ENCODE measurements at places on chromosomes 4 and X.

GRCh38 chr4:78779280-78779679 lies 3.1 kb downstream of the BMP2K start:
- DNase-seq = no peak

GRCh38 chr4:37157476-37158167 lies 86.9 kb upstream of the NWD2 start:
- DNase-seq = no peak

DNA sequence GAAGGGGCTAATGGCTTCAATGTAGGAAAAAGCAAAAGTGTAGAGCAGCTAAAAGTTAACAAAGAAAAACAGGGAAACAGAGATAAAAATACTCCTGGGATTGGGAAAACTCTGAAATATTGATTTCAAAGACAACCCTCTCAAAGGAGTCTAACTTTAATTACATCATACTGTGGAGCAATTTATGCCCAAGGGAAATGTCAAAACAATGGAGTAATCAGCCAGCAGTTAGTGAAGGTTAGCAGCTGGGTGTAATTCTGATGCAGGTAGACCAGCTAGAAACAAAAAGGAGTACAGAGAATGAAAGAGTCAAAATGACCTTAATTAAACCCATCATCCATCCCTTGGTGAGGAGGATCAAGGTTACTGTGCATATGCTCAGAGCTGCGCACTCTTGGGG lies 169.0 kb downstream of the ADAM29 start:
- no peak for DNase-seq

GRCh38 chr4:40621592-40622512 lies 7.8 kb downstream of the RBM47 start:
- peak; percentile 96 for DNase-seq

DNA sequence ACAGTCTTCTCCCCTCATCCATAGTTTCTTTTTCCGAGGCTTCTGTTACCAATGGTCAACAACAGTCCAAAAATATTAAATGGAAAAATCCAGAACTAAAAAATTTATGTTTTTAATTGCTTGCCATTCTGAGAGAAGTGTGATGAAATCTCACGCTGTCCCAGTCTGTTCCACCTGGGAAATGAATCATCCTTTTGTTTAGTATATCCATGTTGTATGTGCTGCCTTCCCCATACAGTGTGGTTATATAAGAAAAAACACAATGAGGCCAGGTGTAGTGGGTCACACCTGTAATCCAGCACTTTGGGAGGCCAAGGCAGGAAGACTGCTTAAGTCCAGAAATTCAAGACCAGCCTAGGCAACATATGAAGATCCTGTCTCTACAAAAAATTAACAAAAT lies 161.6 kb downstream of the CHIC2 start:
- DNase-seq = no peak

DNA sequence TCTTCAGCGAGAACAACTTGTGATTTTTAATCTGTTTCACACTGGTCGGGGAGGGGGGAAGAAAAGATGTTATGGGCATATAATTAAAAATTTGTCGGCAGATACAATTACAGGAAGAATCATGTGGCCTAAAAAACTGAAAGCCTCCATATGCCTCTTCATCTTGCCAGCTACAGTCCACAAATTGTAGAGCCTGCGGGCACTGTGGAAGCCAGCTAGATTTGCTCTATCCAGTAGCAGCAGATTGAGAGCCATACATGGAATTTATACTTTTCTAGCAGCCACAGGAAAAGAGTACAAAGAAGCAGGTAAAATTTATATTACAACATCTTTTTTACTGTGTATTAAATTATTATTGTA lies 147.3 kb downstream of the TBL1X start:
- no peak for DNase-seq

DNA sequence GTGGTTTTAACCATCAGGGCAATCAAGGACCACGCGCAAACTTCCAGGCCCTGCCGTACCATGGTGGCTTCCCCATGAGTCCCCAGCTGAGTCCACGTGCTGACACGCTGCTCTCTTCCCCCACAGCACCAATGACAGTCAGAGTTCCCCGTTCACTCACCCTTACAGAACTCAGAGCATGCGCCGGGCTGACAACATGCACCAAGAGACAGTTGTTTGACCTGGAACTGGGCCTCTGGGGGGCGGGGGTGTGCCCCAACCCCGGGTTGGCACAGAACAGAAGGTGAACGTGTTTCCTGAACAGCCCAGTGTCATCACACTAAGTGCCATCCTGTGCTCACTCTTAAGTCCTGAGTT lies 29.4 kb downstream of the IRF2 start:
- DNase-seq = no peak

- DNase-seq = no peak
These were observed 720.9 kb downstream of the RAPGEF2 start for GRCh38 chr4:159823743-159824142.

GRCh38 chr4:150224896-150225591 lies 146.8 kb downstream of the DCLK2 start:
- no peak for DNase-seq

GRCh38 chrX:20515841-20516461 lies 249.2 kb upstream of the RPS6KA3 start:
- no peak for DNase-seq

- DNase-seq = no peak
These were observed 139.8 kb downstream of the CLCN4 start for GRCh38 chrX:10296576-10296975.

DNA sequence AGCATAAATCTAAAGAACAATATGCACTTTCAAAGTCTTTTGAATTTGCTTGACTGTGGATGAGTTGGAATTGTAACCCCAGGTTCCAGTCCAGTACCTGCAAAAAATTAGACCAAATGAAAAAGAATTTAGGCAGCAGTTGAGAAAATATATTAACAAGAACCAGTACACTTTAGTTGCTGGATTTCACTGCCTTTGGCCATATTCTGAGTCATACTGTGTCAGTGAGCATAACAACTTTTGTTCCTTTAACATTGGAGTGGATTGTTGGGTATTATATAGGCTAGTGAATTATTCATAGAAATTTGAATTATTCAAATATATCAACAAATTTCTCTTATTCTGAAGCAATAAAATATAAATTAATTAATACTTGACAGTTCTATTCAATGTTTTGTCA lies 101.5 kb upstream of the SMAD1 start:
- no peak for DNase-seq

DNA sequence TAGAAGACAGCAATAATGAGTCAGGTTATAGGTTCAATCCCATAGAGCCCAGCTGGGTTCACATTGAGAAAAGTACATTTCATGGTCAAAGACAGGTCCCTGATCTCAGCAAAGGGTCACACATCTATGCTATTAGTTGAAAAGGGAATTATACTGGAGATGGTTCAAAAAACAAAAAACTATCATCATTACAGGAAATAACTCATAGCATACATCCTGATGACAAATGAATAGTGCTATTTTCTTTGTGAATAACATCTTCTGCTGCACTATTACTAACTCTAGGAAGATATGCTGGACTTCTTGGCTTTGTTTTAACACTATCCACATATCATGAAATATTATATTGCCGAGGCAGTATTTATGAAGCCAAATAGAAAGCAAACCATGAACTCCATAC lies 202.5 kb upstream of the MAB21L2 start:
- no peak for DNase-seq

DNA sequence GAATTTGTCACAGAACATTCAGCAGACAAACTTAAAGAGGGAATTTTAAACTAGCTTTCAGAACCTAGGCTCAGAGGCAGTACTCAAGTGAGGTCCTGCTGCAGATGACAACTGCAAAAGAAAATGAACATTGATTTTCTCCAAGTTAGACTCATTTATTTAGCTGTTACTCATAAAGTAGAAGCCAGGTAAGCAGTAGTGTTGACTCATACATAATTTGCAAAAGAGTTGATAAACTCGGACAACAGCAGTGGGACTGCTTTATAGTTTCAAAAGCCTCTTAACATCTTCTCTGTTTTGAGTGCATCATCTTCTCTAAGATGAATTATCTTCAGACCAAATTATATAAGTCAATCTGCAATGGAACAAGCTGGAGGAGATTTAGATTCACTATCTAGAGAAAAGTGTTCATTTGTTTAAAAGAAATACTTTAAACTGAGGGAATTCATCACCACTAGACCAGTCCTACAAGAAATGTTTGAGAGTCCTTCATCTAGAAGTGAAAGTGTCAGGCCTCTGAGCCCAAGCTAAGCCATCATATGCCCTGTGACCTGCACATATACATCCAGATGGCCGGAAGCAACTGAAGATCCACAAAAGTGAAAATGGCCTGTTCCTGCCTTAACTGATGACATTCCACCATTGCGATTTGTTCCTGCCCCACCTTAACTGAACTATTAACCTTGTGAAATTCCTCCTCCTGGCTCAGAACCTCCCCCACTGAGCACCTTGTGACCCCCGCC lies 49.5 kb downstream of the COQ2 start:
- no peak for DNase-seq

Measured in SK-N-MC (cell line).